ENCODE measurements at places on chromosomes 12 and 14. TPM values are rescaled to one million over a fixed set of nuclear protein-coding genes. Genes with fewer than 3 reads are reported as not detected.

Gene SYNE3
- not detected for total RNA-seq

Gene PTCSC3
- total RNA-seq, result not detected

Gene JAG2
- total RNA-seq, result 10.6 TPM

Gene PTPN21
- 2.1 TPM for total RNA-seq

Gene KRT83
- 0.94 TPM for total RNA-seq
